ENCODE measurements at places on chromosomes 16 and 17.

GRCh38 chr16:89368604-89369249 is 121.6 kb downstream of the ANKRD11 start:
- no peak for DNase-seq

DNA sequence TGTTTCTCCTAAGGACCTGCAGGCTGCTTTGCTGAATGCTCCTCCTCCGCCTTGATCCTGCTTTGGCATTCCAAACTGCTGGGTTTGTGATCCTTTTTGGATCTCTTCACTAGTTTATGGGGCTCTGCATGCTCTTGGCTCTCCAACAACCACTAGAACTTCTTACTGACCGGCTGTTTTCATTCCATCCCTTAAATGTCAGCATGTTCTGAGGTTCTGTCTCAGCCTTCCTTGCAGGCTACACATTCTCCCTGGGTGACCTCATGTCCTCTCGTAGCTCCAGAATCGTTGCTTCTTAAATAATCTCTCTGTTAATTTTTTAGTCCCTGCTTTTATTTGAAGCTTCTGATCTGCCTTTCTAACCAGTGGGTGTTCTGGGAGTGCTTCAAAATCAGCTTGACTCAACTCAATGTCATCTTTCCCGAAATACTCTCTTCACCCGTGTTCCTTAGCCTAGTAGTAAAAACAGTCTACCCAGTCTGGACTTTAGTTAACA is 119.0 kb upstream of the HS3ST2 start:
- DNase-seq = no peak

DNA sequence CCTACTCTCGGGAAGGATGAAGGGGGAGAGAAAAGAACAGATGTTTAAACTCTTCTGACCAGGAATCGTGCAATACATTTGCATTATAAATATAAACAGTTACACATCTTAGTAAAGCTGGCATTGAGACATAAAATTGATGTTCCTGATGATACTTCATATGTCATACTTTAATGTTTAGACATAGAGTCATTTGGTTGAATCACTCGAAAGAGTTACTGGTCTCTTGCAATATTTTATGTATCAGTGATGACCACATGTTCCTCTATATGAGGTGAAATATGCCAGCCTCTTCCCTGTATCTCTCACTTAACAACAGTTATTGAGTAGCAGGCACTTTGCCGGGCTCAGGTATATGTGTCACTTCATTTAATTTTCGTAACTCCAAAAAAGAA is 49.7 kb upstream of the PMFBP1 start:
- peak; percentile 45 for DNase-seq

GRCh38 chr17:76641501-76641900 is 2.1 kb downstream of the ST6GALNAC1 start:
- DNase-seq = no peak

DNA sequence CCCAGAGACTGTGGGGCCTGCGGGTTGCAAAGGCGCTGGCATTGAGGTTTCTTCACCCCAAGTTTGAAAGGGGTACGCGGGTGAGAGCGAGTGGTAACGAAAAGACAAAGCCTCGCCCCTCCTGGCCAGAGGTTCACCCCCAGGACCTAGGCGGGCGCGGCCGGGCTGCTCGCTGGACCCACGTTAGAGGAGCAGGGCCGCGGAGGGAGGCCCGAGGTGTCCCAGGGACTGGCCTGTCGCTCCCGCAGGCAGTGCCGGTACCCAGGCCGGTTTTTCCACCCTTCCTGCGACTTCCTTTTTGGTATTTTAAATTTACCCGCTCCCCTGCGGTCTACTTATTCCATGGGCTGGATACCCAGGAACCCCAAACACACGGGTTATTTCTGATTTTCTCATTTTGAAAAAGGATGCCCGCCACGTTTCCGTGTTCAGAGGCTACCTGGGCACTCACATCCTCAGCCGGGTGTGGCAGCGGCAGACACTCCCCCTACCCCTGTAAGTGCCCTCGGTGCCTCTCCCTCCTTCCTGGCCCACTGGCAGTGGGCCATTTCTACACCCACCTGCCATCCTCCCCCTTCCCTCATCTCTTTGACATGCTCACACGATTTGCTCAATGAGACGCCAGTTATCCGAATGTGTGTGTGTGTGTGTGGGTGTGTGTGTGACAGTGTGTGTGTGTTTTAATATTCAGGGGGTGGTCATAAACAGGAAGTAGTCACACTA is 1.6 kb upstream of the FOXL1 start:
- DNase-seq = no peak

DNA sequence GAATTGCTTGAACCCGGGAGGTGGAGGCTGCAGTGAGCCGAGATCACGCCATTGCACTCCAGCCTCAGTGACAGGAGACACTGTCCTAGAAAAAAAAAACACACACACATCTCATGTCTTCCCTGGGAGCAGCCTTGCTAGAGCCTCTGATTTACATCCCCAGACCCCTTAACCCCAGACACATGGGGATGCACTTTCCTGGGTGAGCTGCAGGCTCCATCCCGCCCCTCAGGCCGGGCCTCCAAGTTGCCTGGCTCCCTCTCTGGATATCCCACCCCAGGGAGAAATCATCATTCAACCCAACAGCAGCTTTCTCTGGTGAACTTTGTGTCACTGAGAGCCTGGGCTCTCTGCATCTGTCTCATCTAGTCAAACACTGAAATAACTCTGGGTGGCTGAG is 21.5 kb downstream of the SRL start:
- DNase-seq = no peak

- DNase-seq = no peak
Measured at GRCh38 chr16:75109732-75110243, 6.8 kb downstream of the LDHD start.

DNA sequence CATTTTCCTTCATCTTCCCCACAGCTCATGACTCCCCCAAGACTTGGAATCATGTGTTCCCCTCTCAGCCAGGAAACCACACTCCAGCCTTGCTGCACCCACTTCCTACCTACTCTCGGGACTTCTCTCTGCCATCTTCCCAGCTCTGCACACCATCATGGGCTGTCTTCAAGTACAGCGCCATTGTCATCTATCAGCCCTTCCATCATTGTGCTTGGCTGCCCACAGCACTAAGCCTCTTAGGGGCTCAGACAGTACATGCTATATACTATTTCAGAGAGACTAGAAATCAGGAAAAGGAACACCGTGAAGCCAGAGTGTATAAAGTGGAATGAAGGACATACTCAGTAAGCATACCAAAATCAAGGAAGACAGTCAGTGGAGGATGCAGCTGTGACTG is 64.7 kb downstream of the CDH11 start:
- no peak for DNase-seq

- DNase-seq = peak; percentile 61
Measured at GRCh38 chr16:12530302-12530701, 273.4 kb downstream of the CPPED1 start.

DNA sequence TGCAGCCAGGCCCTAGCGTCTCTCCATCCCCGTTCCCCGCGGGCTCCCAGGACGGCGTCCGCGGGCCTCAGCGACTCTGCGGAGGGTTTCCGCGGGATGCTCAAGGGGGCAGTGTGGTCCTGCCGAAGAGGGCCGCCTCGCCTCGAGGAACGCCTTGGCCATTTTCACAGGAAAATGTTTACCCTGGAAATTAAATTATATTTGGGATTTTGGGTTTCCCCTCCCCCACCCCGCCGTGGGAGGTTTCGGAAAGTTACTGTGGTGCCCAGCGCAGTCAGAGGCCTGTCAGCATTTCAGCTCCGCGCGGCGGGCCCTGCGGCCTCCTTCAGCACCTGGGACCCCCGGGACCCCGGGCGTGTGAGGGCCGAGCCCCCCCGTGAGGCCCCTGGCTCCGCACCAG is 94.5 kb downstream of the PCTP start:
- peak; percentile 38 for DNase-seq

- no peak for DNase-seq
Measured at GRCh38 chr16:57577691-57578224, 35.3 kb downstream of the ADGRG5 start.

DNA sequence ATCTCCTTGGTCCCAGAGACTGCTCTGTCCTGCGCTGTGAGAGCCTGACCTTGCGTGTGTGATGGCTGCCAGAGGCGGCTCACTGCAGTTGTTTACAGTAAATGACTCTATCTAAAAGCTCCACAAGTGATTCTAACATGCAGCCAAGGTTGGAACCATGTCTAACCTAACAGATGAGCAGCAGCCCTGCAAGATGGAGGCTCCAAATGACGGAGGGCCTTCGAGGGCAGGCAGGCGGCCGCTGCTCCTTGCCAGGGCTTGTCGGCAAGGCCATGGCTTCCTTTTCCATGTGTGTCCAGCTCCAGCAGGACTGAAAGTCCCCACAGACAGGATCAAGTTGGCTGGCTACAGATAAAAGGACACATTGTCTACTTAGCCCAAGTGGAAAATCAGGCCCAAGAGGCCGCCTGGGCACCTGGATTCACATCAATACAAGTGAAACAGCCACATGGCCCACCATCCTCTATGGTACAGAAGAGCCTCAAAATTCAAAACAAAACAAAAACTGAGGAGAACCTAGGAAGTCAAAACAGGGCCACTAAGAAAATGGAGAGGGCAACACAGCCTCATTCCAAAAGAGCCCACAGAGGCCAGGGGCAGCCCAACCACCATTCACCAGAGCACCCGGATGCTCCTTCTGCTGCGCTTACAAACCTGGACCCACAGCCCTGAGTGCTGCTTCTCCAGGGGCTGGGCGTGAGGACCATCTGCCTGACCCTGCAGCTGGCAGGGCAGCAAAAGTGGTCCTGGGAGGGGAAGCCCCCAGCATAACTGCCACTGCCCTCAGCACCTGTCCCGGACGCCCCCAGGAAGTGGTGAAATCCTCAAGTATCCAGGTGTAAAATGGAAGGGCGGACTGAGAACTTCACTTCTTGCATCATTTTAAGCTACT is 65.0 kb downstream of the AMFR start:
- no peak for DNase-seq

GRCh38 chr16:15564604-15565339 is 78.2 kb downstream of the MARF1 start:
- no peak for DNase-seq

DNA sequence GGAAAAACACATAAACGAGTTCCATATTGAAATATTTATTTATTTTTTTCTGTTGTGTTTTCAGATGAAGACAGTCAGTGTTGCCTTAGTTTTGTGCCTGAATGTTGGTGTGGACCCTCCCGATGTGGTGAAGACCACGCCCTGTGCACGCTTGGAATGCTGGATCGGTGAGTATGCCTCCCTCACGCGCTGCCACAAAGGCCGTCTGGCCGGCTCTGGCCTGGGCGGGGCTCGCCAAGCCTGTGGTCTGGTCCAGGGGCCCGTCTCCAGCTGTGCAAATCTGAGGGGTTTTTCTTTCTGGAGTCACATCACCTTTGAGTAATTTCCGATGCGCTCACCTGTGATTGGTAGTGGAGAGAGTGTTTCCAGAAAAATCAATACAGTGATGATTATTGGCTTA is 81.0 kb downstream of the RPTOR start:
- DNase-seq = no peak

DNA sequence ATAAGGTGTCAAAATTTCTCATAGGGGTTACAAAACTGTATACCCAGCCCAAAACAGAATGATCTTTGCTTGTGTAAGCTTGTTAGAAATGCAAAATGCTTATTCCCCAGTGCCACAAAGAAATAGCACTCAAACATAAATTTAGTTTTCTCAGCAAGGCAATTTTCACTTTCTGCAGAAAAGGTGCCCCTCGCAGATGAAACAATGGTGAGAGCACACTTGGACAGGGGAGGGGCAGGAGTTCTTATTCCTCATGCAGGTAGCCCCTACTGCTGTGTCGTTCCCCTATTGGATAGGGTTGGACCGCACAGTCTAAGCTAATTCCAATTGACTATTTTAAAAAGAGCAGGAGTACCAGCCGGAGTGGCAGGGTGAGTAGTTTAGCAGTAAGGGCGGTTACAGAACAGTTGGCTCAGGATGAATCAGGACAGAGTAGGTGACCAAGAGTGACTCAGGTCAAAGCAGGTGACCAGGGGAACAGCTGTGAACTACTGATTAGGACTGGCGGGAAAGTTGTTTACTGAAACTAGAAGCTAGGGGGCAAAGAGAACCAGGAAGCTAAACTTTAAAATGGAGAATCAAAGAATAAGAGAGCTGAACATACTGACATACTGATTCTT is 5.5 kb upstream of the LDHD start:
- no peak for DNase-seq

DNA sequence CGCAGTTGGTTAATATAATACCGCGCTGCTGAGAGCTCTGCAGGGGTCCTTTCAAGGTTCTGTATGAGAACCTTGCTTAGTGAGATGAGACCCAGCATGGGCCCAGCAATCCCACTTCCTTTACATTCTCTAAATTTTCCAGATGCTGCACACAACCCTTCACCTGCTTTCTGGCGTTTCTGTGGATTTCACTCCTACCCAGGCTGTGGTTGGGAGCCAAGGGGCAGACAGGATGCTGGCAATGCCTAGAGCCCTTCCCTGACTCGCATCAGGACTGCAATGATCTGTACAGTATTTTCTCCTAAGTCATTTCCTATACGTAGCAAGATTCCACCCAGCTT is 10.1 kb upstream of the PIPOX start:
- DNase-seq = no peak

DNA sequence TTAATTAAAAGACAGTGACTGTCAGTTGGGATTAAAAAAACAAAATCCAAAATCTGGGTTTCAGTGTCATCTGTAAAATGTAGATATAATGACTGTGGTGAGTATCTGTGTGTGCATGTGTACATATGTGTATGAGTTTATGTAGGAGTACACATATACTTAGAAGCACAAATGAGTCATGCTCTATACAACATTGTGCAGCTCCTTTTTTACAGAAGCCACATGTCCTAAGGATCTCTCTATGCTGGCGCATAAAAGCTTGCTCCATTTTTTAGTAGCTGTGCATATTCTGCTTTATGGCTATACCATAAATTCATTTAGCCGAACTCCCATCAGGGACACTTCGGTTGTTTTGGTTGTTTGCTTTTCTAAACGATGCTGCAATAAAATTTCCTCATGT is 125.2 kb upstream of the EEF2KMT start:
- DNase-seq = no peak

DNA sequence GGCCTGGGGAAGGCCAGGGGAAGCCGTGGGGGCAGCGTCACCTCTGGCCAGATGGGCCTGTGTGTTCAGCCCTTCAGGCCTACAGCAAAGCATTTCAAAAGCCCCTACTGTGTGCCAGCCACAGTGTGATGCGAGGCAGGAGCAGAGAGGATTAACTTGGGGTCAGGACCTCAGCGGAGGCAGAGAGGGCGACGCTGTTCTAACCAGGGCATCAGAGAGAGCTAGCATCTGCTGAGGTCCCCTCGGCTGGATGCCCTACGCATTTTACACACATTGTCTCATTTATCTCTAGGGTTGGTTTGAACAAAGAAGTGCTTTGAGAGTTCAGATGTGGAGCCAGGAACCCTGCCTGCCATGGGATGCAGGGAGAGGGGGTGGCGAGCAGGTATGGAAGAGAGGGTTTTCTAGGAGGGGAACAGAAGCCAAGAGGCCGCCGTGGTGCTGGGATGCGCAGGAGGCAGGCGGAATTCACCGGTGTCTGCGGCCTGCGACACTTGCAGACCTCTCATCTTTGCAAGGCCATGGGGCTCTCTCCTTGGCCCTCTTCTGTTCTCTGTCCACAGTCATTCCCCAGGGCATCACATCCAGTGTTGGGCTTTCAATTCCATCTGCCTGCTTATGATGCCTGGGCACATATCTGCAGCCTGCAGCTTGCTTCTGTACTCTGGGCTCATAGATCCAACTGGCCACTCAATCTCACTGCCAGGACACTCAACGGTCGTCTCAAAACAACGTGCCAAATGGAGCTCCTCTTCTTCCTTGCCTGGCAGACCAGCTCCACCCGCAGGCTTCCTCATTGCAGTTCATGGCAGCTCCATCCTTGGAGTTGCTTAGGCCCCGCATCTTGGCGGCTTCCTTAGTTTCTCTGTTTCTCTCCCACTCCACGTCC is 8.1 kb upstream of the NKD1 start:
- DNase-seq = no peak
